ENCODE measurements at places on chromosomes 12 and 14.

GRCh38 chr12:57795354-57795753, 12.8 kb downstream of the TSFM start:
- no peaks in the 10 kb centered on the region for H3K27me3 ChIP-seq
- H3K27ac ChIP-seq: no peak overlapping the region
- H3K36me3 ChIP-seq: peaks cover 24% of the 10 kb centered on the region
- H3K4me3 ChIP-seq: no peak overlapping the region
- H3K4me1 ChIP-seq: no peaks in the 10 kb centered on the region

DNA sequence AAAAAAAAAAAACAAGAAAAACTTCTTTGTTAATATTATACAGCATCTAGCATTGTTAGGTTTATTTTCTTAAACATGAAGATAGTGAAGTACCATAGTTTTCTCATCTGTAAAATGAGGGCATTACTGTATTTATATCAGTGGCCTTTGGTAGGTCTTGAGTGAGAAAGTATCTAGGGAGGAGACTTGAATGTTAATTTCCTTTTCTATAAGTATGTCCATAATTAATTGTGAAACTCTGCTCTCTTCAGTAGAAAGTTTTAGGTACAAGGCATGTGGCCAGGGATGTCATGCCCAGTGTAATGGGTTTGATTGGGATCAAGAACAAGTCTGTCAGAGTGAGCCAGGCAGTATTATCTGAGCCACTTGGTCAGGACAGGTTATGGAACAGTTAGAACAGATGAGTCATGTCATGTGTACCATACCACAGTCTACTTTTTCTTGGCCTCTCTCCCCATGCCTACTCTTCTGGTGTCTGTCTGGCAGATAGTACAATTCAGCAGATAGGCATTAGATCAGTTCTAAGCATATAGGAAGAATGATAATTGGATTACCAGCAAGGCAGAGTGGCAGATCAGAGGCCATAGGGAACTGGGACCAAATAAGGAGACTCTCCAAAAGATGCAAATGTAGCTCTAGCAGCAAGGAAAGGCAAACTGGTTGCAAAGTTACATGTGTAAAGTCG, 30.4 kb downstream of the FBXO34 start:
- no peak overlapping the region for H3K4me3 ChIP-seq
- no peaks in the 10 kb centered on the region for H3K27me3 ChIP-seq
- no peak for DNase-seq
- no peaks in the 10 kb centered on the region for H3K36me3 ChIP-seq
- peaks cover 37% of the 10 kb centered on the region for H3K4me1 ChIP-seq
- no peak overlapping the region for H3K27ac ChIP-seq

GRCh38 chr14:72433511-72433910, 460.4 kb downstream of the DPF3 start:
- H3K4me3 ChIP-seq: no peak overlapping the region
- H3K4me1 ChIP-seq: peaks cover 4% of the 10 kb centered on the region
- H3K27me3 ChIP-seq: peaks cover 8% of the 10 kb centered on the region
- H3K27ac ChIP-seq: no peak overlapping the region
- no peaks in the 10 kb centered on the region for H3K36me3 ChIP-seq
- no peak for DNase-seq

DNA sequence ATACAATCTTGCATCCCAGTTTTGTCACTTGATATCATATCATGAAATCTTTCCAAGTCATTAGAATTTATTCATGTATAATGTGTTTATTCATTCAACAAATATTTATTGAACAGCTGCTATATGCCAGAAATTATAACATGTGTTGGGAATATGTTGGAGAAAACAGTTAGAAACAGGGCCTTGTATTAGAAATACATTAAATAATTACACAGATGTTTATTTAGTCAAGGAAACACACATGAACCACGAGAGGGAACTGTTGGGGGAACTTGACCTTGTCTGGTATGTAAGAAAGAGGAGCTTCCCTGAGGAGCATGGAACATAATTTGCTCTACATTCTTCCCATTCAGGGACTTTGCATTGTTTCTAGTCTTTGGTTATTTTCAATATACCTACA, 191.7 kb upstream of the FRMD6 start:
- no peaks in the 10 kb centered on the region for H3K36me3 ChIP-seq
- no peak for DNase-seq
- H3K4me1 ChIP-seq: no peaks in the 10 kb centered on the region
- no peaks in the 10 kb centered on the region for H3K27me3 ChIP-seq

- H3K4me3 ChIP-seq: no peak overlapping the region
- H3K36me3 ChIP-seq: no peaks in the 10 kb centered on the region
- no peak for DNase-seq
- no peaks in the 10 kb centered on the region for H3K4me1 ChIP-seq
- no peaks in the 10 kb centered on the region for H3K27me3 ChIP-seq
Observed at GRCh38 chr14:31277085-31277484, 69.5 kb upstream of the HECTD1 start.

GRCh38 chr14:30790827-30791226, 83.5 kb upstream of the COCH start:
- H3K4me3 ChIP-seq: no peak overlapping the region
- H3K4me1 ChIP-seq: no peaks in the 10 kb centered on the region
- H3K27ac ChIP-seq: no peak overlapping the region
- H3K36me3 ChIP-seq: no peaks in the 10 kb centered on the region
- DNase-seq: no peak
- H3K27me3 ChIP-seq: no peaks in the 10 kb centered on the region

DNA sequence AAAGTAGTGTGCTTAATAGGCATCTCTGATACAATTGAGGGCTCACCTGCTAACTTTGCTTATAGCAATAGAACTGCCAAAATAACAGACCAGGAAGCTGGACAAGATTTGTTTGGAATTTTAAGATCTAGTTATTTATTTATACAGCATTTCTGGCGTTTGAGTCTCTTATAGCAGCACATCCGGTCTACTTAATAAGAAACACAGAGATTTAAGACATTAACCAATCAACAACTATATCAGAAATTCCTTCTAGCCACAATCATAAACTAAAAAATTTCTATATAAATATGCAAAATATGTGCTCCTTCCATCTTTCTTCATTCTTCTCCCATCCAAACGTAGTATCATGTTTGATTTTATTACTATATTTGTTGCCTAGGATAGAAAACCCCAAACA, 2.6 kb downstream of the RTN1 start:
- H3K4me1 ChIP-seq: no peaks in the 10 kb centered on the region
- no peak overlapping the region for H3K4me3 ChIP-seq
- no peaks in the 10 kb centered on the region for H3K36me3 ChIP-seq
